ENCODE measurements at places on chromosomes 1 and 21. TPM values are rescaled to one million over a fixed set of nuclear protein-coding genes. Genes with fewer than 3 reads are reported as not detected.

The LRRC38 gene
- not detected for total RNA-seq

The OPRD1 gene
- 60.2 TPM for total RNA-seq

The CCDC190 gene
- total RNA-seq: not detected

DNA sequence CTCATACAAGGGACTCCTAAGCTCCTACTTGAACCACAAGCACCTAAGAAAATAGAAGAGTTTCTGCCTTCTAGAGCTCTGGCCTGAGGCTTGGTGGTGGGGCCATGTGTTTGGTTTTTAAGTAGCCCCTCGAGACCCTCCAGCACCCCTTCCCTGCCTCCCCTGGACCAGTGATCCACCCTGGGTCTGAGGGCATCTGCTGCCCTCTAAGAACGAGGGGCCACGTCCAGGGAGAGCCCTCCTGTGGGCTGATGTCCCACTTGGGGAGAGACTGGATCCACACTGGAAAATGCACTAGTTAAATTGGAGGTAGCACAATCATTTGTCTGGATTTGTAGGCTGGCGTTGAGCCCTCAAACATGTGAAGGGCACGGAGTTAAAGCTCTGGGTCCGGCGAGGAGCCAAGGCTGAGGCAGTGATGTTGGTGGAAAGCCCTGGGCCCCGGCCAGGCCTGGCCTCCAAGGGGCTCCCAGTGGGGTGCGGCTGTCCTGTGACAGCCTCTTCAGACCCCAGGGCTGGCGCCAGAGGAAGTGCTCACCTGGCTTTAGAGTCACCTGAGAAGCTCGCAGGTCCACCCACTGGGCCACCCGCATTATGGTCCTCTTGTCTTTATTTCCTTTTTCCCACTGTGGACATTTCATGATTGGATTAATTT, 65.2 kb downstream of the SLC37A1 start:
- no peaks in the 10 kb centered on the region for H3K36me3 ChIP-seq
- no peak overlapping the region for H3K27ac ChIP-seq
- no peaks in the 10 kb centered on the region for H3K4me1 ChIP-seq
- no peak for DNase-seq

DNA sequence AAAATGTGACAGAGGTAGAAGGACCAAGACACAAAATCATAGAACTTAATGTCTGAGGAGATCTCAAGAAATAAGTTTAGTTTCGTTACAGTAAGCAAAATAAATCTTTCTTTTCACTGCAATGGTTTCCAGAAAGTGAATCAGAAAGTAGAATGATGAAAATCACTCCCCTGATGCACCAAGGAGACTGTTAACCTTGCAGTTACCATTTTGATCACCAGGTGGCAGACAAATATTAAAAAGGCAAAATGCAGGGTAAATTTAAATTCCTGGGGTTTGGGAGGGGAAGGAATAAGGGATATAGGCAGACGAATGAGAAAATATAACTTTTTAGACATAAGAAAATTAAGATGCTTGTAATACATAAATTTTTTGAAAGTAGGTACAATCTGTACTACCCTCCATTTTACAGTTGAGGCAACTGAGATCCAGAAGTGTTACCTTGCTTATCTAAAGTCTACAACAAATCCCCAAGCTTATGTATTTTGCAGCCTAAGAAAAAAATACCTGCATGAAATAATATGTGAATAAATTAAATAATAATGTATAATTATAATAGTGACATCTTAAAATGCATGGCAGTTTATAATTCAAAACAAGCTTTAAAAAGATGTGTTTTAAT, 253.2 kb downstream of the CRB1 start:
- no peaks in the 10 kb centered on the region for H3K27me3 ChIP-seq
- no peaks in the 10 kb centered on the region for H3K36me3 ChIP-seq
- no peak overlapping the region for H3K4me3 ChIP-seq
- no peaks in the 10 kb centered on the region for H3K4me1 ChIP-seq
- no peak overlapping the region for H3K27ac ChIP-seq

The SERTAD4 gene
- total RNA-seq: 0.30 TPM

DNA sequence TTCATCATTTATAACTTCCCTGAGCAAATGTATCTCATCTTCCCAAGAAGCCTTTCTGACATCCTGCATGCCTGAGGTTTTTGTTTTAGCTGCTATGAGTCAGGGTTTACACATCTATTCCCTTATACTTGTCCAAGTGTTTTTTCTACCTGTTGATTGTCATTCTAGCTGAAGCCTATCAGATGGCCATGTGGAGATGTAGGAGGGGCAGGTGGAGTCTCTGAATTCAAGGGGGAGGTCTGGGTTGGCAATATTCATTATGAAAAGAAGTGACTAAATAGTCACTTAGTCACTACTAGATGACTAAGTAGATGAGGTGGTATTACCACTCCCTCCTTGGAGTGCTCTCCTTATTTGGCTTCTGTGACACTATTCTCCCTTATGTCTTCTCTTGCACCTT, 52.4 kb downstream of the XCL1 start:
- H3K27ac ChIP-seq: no peak overlapping the region
- peaks cover 3% of the 10 kb centered on the region for H3K4me1 ChIP-seq
- H3K4me3 ChIP-seq: no peak overlapping the region
- DNase-seq: no peak
- no peaks in the 10 kb centered on the region for H3K27me3 ChIP-seq

The OR2T33 gene
- total RNA-seq: not detected

The RSPH1 gene
- not detected for total RNA-seq

DNA sequence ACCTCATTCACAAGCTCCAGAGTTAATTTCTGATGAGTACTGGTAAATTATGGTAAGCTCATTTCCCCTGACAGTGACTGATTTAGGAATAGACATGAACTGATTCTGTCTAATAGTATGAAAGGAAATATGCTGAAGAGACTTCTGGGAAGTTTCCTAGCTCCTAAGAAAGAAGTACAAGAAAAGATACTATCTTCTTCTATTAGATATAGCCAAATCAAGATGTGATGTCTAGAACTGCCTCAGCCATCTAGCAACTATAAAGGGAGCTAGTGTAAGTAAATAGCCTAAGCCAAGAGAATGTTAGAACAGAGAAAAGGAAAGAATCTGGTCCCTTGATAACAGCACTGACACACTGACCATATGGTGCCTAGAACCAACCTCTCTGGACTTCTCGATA, 10.7 kb upstream of the PHTF1 start:
- H3K36me3 ChIP-seq: peaks cover 10% of the 10 kb centered on the region
- DNase-seq: no peak
- no peaks in the 10 kb centered on the region for H3K27me3 ChIP-seq
- H3K4me3 ChIP-seq: no peak overlapping the region
- no peak overlapping the region for H3K27ac ChIP-seq
- H3K4me1 ChIP-seq: no peaks in the 10 kb centered on the region

- no peaks in the 10 kb centered on the region for H3K27me3 ChIP-seq
- H3K4me1 ChIP-seq: no peaks in the 10 kb centered on the region
- H3K4me3 ChIP-seq: no peak overlapping the region
Observed at GRCh38 chr1:152110860-152111514, 4.3 kb downstream of the TCHH start.

DNA sequence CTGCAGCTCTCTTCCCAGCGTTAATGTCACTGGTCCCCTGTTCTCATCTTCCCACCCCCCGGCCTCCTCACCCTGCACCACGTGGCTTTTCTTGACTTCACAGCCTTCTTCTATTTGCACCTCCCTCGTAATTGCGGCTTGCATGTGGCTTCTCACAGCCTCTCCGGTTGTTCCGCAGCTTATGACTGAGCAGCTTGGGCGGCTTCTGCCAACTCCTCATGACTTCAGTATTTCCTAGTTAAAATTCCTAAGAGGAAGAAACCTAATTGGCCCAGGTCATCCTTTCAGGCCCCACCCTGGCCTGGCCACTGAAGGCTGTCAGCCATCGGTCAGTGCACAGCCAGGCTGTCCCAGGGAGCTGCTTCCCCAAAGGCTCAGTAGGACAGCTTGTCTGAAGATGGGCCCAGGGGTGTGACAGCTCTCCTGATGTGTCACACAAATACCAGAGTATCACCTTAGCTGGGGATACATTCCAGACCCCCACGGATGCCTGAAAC, 8.6 kb upstream of the RERE start:
- H3K27ac ChIP-seq: no peak overlapping the region
- no peak overlapping the region for H3K4me3 ChIP-seq
- peak; percentile 30 for DNase-seq
- H3K36me3 ChIP-seq: no peaks in the 10 kb centered on the region

DNA sequence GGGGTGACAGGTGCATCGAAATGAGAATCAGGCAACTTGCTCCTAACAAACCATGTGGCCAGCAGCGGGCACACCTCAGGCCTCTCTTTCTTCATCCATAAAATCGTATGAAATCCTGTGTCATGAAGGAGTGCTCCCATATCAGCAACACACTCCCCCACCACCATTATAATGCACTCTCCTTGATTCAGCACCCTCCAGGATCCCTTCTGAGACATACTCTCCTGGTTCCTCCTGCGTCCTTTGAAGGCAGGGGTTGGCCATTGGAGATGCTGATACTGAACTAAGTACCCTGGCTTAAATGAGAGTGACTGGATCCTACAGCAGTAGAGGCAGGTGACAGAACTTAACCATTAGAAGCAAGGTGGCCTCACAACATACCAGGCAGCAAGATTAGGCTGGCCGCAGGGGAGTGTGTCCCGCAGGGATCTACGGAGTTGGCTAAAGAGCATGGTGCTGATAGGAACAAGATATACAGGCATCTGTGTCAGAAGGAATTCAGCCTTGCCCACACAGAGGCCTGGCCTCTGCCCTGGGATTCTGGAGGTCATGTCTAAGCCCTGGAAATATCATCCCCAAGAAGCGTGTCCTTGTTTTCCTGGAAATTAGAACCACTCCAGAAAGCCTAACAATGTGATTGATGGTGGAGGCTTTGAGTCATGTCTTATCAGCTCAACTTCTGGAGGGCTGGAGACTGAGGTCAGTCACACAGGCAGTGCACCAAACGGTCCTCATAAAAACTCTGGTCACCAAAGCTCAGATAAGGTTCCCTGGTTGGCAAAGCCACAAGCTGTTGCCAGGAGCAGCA, 16.8 kb downstream of the S100A7A start:
- no peaks in the 10 kb centered on the region for H3K36me3 ChIP-seq
- H3K4me3 ChIP-seq: no peak overlapping the region
- no peak for DNase-seq
- no peaks in the 10 kb centered on the region for H3K4me1 ChIP-seq

All from SJCRH30 (cell line).